ENCODE measurements at places on chromosomes 1 and 21.

GRCh38 chr1:119659628-119660027, 11.6 kb upstream of the ZNF697 start:
- DNase-seq, result no peak

GRCh38 chr1:41935226-41935625, 16.5 kb upstream of the HIVEP3 start:
- no peak for DNase-seq

GRCh38 chr21:45996311-45997204, 15.0 kb downstream of the COL6A1 start:
- no peak for DNase-seq

GRCh38 chr1:175757381-175758015, 14.1 kb upstream of the TNR start:
- peak; percentile 63 for DNase-seq

- DNase-seq, result no peak
Measured at GRCh38 chr1:231220801-231221200, 20.2 kb upstream of the GNPAT start.

- peak; percentile 73 for DNase-seq
Measured at GRCh38 chr1:111139324-111139955, 453 bp downstream of the DRAM2 start.

- no peak for DNase-seq
Measured at GRCh38 chr1:41325801-41326200, 35.4 kb upstream of the FOXO6 start.

- no peak for DNase-seq
Measured at GRCh38 chr1:62110198-62110817, 84.3 kb upstream of the L1TD1 start.

DNA sequence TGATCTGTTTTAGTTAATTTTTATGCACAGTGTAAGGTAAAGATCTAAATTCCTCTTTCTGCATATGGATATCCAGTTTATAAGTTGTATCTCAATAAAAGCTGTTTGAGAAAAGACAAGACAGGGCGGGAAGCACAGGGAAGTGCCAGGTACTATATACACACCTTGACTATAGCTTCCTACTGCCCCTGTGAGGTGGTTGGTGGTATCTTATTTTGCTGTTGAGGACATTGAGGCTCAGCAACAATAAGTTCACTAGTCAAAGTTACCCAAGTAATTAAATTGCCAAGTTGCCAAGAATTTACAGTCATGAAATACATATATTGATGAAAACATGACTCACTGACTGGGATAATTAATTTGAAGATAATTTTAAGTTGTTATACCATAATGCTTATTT, 109.1 kb downstream of the CD247 start:
- DNase-seq, result no peak

DNA sequence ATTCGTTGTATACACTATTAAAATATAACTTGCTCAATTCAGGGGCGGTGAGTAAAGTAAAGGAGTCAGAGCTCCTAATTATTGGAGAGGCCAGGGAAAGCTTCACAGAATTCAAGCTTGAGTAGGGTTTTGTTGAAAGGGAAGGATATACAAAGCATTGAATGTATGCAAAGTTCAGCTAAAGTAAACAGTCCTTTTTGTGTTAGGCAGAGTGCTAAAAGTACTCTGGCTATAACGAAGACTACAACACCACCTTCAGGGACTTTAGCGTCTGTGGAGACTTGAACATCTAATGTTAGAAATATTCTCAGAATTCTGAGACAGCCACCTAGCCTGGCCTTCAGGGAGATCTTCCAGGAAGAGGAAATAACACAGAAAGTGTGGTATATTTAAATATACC, 1.1 kb downstream of the FALEC start:
- DNase-seq, result no peak

DNA sequence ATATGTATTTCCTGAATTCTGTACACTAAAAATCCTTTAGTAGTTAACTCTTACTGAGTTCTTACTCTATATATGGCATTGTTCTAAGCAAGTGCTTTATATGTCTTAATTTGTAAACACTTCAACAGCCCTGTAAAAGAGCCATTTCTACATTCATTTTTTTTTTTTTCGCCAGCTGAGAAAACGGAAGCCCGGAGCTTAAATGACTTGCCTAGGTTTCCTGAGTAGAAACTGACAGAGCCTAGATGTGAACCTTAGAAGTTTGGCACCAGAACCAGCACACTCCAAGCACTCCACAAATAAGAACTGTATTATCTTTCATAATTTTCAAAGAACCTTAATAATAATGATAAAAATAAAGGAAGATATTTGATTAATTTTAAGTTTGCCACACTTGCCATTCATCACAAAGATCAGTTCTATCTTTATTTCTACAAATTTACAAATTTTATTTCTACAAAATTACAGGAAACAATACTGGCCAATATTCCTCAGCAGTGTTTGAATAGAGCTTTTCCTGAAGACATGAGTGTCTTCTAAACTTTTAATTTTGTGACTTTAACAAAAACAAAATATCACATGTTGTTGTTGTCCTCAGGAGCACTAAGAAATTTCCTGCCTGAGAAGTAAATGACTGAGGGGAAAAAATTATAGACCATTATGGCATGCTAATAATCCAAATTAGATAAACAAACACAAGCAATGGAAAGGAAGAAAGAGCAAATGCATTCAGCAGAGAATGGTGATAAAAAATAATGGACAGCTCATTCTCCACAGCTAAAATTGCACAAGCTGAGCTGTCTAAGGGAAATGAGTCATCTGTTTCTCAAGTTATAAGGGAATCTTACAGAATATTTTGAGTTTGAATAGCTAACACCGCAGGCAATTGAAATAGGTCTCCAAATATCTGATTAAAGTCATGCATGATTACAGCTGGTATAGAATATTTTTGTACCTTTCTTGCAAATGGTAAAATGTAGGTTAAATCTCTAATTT, 71.2 kb downstream of the DPYD start:
- no peak for DNase-seq

GRCh38 chr1:211549092-211549711, 29.8 kb downstream of the SLC30A1 start:
- DNase-seq, result no peak

DNA sequence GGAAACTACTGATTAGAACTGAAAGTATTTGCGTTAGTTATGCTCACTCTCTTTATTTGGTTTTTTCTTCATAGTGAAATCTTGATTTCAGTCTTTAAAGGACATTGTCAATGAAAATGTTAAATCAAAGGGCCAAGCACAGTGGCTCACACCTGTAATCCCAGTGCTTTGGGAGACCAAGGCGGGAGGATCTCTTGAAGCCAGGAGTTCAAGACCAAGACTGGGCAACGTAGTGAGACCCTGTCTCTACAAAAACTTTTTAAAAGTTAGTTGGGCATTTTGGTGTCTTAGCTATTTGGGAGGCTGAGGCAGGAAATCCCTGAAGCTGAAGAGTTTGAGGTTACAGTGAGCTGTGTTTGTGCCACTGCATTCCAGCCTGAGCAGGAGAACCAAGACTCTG, 13.6 kb downstream of the RLF start:
- no peak for DNase-seq

- DNase-seq, result no peak
Measured at GRCh38 chr1:213688655-213689054, 299.1 kb upstream of the PROX1 start.

DNA sequence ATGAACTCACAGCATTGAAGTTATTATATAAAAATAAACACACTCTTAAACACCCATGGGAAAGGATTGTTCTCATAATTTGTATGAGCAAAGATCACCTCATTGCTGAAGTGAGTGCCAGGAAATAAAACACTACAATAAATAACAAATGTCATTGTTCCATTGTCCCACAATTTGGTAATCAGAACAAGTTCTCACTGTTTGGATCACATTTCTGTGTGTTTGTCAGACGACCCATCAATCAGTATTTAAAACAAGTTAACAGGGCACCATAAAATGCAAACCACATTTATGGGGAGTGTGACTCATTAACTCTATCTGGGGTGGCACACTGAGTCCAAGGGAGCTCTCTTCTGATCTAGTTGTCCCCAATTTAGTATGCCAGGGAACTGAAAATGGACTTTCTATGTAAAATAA, 124.5 kb downstream of the PTPRC start:
- DNase-seq, result no peak

DNA sequence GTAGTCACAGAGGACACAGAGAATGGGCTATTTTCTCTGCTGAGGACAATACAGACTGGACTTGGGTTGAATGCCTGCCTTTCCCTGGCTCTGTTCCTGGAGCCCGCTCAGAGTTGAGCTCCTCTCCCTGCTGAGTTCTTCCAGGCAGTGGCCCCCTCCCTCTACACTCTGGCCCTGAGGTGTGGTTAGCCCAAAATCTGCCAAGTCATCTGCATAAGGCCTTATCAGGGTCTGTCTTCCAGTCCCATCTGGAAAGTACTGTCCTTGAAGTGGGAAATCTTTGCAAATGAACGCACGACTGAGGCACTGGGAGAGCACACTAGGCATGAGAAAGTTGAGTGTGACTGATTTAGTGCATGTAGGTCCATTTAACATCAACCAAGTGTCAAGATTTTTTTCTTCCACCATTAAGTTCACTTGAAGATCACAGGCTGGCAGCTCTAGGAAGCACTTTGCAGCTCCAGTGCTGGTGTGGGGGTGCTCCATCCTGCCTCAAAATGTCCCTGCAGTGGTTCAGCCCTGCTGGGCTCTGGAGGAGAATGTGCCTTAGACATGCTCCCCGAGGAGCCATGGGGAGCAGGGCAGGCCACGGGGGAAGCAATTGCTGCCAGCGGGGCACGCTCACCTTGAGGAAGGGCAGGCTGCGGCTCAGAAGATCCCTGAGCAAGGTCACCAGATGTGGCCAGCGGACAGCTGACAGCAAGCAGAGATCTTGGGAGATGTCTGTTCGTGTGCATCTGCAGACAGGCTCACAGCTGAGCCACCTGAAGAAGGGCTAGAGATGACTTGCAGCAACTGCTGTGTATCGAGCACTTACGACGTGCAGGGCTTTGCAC, 41.5 kb downstream of the IER5 start:
- DNase-seq, result peak; percentile 65

DNA sequence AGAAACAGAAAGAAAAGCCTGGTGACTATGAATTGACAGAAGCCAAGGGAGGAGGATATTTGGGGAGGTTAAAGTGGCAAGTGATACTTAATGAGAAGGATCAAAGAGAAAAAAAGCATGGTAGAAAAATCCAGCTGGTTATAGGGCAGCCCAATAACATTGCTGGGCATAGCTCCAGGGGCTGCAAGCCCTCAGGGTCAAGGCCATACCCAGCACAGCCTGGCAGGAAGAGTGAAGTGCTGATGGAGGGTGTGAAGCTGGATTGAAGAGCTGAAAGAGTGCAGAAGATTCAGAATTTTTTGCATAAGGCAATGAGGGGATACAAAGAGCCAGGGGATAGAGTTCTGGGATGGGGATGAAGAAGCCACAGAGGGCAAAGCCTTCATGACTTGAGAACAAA, 8.0 kb upstream of the HSD11B1 start:
- no peak for DNase-seq

DNA sequence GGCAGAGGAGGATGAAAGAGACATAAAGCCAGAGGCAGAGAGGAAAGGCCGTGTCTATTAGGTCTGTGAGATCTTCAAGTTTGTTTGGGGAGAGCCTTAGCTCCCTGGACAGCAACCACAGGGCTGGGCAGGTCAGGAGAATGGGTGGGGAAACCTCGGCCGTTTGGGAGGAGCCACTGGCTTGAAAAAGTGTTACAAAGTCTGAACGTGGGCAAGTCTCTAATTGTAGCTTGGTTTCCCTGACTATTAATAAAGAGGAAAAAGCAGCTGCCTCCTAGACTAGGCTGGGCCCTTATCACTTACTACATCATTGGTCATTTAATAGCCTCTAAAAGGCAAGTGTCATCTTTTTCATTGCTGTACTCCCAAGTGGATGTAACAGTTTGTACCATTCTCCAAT, at the start of gene CCDC17:
CCDC17 (minus strand) TSS at position 83 of the 400 bp plus-strand sequence. CDS start 145 bp downstream, outside the sequence.
- no peak for DNase-seq

DNA sequence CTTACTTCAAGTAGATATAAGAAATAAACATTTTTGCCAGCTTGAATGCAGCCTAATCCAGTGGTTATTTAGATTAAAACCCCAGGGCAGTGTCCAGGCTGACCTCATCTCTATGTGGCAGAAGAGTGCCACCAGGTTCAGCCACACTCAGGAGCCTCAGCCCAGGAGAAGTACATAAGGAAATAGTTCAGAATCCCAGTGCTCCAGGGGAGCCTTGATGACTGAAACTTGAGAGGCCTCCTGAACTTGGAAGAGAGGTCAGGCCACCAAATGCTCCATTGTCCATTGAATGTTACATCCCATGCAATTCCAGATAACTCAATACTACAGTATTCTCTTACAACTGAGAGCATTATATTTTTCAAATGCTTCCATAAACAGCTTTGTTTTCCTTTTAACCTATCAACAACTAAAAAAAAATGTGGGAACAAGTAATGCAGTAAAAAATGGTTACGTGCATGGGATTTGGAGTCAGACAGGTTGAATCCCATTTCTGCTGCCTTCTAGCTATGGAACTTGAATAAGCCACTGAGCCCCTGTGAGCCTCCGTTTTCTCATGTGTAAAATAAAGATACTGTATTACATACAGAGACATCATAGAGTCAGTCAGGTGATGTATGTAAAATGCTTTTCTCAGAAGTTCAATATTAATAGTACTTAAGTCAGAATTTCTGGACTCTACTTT, 248.0 kb downstream of the PLPP3 start:
- DNase-seq, result no peak

DNA sequence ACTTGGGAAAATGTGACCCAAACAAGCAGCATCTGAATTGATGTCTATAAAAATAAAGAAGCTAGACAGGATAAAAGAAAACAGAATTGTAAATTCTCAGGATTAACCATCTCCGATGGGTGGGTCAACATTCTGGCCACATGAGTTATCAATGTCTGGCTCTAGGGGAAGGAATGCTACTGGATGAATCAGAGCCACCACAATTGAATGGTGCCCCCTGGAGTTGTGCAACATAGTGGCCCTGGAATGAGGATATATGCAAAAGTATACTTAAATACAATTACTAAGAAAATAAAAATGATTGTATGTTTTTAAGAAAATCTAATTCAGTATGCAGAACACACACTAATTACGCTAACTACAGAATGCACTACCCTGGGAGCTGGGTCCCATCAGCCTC, 185.6 kb downstream of the TGFBR3 start:
- no peak for DNase-seq

- DNase-seq, result no peak
Measured at GRCh38 chr1:221775206-221775605, 33.3 kb upstream of the DUSP10 start.

DNA sequence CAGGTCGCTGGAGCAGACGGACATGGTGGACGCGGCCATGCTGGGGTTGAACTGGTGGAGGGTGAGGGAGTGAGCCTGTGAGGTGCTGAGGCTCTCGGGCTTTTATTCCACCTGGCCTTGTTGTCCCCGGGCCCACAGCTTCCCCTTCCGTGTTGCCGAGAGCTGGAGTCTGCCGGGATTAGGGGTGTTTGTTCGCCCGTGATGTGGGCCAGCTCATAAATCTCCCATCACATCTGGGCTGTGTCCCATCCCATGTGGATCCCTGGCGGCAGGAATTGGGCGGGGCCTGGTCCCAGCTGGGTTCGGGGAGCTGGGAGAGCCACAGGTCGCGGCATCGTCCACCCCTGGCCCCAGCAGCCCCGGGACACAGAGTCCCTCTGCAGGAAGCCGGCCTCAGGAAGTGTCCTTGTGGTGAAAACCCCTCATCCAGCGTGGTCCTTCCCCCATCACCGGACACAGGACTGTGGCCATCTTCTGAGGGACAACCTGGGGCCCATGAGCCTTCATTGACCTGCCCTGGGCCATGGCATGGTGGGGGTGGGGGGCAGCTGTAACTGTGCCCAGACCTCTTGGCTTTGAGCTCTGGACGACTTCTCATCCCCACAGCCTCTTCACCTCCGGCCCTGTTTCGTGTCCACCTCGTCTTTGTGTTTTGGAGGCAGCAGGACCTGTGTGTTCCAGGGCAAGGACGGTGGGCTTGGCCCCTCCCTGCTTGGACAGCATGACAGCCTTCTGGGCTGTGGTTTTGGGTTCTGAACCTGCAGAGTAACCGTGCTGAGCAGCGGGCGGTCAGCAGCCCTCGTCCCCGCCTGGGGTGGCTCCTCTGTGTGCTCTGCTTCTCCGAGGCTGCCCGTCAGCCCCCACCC, at the start of gene KRTAP10-6:
KRTAP10-6 (minus strand) TSS at position 60 of the 866 bp plus-strand sequence; CDS start at position 39, 21 bp downstream.
- no peak for DNase-seq

All from erythroblast (primary cell).